ENCODE measurements at places on chromosomes 3 and 15.
A peak's percentile ranks its signal among the peaks of the same experiment; 100 is the strongest.

- DNase-seq, result peak; percentile 56
These were observed 539 bp upstream of the PLCL2 start for GRCh38 chr3:16884084-16884747.

GRCh38 chr15:72468103-72468502 is 6.0 kb upstream of the ARIH1 start:
- DNase-seq, result no peak

- no peak for DNase-seq
These were observed 76.1 kb downstream of the CHRD start for GRCh38 chr3:184455991-184456390.

- peak; percentile 31 for DNase-seq
These were observed 27.9 kb upstream of the FAM174B start for GRCh38 chr15:92683511-92683834.

DNA sequence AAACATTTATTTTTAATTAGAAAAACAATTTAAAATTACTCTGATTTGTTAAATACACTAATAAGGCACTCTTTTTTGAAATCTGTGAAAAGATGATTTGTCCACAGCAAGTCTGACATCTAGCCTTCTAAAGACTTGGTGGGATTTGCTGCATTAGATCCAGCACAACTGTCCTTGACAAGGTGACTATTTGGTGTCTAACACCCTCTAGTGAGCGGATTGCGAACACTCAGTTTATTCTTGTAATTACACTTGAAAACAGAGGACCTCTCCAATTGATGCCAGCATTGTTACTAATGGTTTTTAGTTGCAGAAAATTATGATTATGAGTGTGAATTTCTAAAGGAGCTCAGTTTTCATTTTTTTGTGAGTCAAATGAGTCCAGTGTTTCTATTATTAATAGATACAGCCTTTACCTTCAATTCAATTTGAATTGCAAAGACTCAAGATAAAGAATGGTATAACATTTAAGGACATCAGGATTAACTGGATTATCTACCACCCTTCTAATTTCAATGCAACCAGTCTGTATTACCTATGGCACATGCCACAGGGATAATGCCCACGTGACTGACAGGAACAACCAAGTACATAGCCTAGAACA is 29.7 kb upstream of the STRIT1 start:
- peak; percentile 87 for DNase-seq

DNA sequence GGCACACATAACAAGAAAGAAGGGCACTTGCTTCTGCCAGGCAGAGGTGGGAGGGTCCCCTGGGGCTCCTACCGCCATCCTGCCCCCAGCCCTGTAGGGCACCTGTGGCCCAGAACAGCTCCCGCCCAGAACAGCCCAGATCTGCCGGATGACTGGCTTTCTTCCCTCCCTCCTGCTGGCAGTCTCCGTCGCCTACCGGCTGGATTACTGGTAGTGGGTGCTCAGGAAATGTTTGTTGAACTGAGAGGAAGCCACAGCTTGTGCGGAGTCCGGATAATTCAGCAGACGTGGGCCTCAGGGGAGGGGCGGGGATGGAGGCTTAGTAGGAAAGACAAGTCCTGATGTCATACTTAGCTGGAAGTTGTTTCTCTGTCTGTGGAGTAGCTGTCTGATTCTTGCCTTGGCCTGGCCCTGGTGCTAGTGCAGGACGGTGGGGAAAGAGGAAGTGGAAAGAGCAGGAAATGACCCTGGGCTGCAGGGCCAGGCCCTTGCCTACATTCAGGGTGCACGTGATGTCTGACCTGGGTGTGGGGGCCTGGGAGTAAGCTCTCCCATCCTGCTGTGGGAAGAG is 6.7 kb downstream of the CCDC9B start:
- no peak for DNase-seq

DNA sequence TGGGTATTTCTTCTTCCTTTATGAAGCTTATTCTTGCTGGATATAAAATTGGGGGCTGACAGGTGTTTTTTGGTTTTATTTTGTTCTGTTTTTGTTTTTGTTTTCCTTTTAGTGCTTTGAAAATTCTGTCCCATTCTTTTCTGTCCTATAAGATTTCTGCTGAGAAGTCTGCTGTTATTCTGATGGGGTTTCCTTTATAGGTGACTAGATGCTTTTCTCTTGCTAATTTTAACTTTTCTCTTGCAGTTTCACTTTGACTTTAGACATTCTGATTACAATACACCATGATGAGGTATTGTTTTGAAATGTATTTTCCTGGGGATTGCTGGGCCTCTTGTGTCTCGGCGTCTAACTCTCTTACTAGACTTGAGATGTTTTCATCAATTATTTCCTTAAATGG is 22.8 kb downstream of the TTC14 start:
- DNase-seq, result no peak

- no peak for DNase-seq
These were observed 3.1 kb upstream of the TRA2B start for GRCh38 chr3:185940951-185941350.

DNA sequence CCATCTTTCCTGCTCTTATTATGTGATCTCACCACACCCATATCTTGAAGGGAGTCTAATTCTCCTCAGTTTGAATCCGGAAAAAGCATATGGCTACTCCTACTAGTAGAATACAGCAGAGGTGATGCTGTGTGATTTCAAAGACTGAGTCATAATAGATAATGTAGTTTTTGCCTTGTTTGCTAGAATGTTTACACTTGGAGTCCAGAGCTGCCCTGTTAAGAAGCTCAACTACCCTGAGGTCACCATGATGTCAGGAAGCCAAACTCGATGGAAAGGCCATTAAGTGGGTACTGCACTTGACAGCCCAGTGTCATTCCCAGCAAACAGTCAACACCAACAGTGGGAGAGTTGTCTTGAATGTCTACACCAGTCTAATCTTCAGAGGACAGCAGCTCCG is 56.9 kb downstream of the CD200R1L start:
- no peak for DNase-seq

DNA sequence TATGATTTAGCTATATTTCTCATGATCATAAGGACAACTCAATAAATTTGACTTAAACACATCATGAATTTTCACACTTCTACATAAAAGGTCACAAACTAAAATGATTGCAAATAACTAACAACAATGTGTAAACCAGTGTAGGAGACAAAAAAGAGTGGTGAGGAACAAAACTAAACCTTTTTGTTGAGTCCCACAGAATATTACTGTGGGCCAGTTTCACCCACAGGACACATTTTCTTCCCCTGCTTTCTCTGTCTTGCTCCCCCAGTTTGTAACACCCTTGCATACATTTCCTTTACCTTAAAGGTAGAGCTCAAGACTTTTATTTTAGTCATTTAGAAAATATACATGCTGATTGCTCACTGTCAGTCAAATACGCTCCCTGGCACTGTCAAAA is 130.9 kb upstream of the GOLGA6L6 start:
- no peak for DNase-seq

DNA sequence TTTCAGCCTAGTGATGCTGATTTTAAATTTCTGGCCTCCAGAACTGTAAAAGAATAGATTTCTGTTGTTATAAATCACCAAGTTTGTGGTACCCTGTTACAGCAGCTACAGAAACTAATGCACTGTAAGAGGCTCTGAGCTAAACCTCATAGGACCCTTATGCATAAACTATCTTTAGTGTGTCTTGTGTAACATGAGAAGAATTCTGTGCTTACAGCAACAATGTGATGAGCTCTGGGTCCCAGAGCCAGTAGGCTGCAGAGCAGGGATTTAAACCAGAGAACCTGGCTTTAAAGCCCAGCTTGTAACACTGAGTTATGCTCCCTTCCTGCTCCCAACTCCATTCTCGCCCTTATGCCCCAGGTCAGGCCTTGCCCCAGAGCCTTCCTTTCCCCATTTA is 113.1 kb downstream of the THSD4 start:
- DNase-seq, result no peak

GRCh38 chr3:12197475-12197874 is 38.8 kb upstream of the TIMP4 start:
- DNase-seq, result no peak

GRCh38 chr3:17733215-17733614 is 9.2 kb downstream of the TBC1D5 start:
- DNase-seq, result no peak

DNA sequence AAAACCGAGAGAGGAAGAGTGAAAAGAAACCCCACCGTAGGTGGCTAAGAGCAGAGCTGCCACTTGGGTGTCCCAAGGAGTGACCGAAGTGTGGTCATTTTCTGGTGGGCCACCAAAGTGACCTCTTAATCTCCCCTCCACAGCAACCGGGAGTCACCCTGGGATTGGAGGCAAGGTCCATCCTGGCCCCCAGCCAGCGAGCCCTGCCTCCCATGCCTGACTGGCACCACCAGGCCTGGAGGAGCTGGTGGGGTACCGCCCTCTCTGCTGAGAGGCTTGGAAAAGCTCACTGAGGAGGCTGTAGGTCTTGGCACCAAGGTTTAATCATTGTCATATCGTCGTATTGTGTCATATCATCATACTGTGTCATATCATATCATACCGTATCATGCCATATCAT is 74.0 kb upstream of the TRPM1 start:
- no peak for DNase-seq

- DNase-seq, result no peak
These were observed 85.0 kb upstream of the DPH6 start for GRCh38 chr15:35630985-35631384.

- no peak for DNase-seq
These were observed 750.6 kb downstream of the CADM2 start for GRCh38 chr3:85709346-85709892.

GRCh38 chr15:79193103-79193502 is 89.4 kb upstream of the ANKRD34C start:
- no peak for DNase-seq

- DNase-seq, result no peak
These were observed 40.6 kb upstream of the RBMS3 start for GRCh38 chr3:29240248-29240647.

DNA sequence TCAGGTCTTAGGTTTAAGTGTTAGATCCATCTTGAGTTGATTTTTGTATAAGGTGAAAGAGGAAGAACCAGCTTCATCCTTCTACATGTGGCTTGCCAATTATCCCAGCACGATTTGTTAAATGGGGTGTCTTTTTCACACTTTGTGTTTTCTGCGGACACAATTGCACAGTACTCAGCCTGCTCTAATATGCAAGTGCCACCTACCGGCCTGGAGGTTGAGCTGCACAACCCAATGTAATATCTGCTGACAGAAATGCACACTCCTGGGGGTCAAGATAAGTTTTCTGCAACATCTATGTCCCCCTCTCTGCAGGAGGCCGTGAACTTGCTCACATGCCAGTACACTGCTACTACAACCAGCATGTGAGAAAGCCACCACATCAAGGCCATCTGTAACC is 791.9 kb upstream of the ROBO1 start:
- DNase-seq, result no peak

GRCh38 chr3:188687389-188687788 is 484.4 kb upstream of the TPRG1 start:
- DNase-seq, result peak; percentile 12

DNA sequence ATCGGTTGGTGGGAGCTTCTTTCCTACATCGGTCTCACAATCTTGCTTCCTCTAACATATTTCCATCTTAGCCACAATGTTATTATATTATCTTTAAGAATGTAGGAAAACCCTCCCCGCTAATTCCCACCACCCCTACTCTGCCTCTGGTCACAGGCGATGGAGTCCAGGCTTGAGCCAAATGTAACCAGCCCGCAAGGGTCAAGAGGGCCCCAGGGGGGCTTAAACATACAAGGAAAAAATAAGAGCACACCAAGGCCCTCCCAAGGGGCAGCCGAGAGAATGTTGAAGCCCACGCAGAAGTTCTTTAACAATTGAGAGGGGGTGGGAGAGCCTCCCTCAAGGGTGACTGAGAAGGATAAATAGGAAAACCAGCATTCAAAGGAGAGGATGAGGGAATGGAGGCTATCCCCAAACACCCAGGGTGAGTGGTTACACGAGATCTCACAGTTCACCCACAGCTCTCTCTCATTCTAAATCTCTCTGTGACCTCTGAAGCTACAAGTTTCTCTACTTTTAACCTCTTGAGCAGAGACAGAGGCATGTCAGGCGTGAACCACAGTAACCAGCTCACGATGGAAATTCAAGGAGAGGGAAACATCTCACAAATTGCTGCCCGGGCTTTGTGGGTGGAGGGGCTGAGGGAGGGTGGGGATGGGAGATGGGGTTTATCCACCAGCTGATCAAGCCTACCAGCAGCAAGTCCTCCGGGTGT is 31.4 kb upstream of the UACA start:
- DNase-seq, result no peak

GRCh38 chr3:105608623-105609022 is 241.9 kb downstream of the ALCAM start:
- no peak for DNase-seq

- DNase-seq, result no peak
These were observed 2.1 kb downstream of the SNX33 start for GRCh38 chr15:75649848-75650247.

DNA sequence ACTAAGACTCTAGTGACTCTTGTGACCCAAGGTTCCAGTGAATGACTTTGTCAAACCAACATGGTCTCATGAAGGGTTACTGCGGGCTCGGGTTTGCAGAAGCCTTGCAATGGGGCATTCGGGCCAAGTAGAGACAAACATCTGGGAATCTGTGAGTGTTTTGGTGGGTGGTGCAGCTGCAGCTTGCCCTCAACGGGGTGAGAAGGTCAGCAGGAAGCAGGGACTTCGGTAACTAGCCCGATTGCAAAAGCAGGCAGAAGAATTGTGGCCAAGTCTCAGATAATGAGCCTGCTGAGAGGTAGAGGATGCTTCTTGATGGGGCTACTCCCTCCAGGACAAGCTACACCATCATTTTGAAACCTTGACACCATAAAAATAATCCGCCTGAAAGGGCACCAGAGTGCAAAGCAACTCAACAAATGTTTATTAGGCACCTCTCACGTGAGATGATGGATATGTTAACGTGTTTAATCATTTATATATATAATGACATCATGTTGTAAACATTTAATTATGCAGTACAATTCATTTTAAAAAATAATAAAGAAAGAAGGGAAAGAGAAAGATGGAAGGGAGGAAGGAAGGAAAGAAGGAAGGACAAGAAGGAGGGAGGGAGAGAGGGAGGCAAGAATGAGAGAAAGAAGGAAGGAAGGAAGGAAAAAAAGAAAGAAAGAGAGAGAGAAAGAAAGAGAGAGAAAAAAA is 263.9 kb upstream of the IGF1R start:
- no peak for DNase-seq

- DNase-seq, result no peak
These were observed 48.0 kb downstream of the SSUH2 start for GRCh38 chr3:8596321-8597218.

DNA sequence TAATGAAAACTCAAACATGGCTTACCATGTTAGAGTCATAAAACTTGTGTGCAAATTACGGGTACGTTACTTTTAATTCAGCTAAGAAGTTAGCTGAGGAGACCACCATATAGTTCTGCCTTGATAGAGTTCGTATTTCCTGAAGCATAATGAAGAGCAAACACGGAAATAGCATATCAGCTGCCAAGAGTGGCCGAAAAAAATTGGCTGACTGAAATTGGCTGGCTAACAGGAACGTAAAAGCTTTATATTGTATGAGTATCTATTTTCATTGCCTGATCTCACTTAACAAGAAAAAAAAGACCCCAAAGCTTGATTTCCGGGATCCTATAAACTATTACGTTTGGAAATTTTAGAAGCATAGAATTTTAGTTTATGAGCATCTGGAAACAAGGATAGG is 1222.9 kb downstream of the ZPLD1 start:
- DNase-seq, result no peak

Data from fibroblast of the conjunctiva (primary cell).